ENCODE measurements at places on chromosomes 7 and 10. TPM values are rescaled to one million over a fixed set of nuclear protein-coding genes. Genes with fewer than 3 reads are reported as not detected.

Gene SHH
- 0.48 TPM for total RNA-seq

Gene PGAM2
- 1.3 TPM for total RNA-seq

Gene OR2A1
- total RNA-seq, result 0.94 TPM

GRCh38 chr7:45564485-45564884 lies 9.7 kb upstream of the ADCY1 start:
- H3K27me3 ChIP-seq, result no peaks in the 10 kb centered on the region
- DNase-seq, result no peak
- peaks cover 2% of the 10 kb centered on the region for H3K4me1 ChIP-seq
- no peak overlapping the region for H3K4me3 ChIP-seq

DNA sequence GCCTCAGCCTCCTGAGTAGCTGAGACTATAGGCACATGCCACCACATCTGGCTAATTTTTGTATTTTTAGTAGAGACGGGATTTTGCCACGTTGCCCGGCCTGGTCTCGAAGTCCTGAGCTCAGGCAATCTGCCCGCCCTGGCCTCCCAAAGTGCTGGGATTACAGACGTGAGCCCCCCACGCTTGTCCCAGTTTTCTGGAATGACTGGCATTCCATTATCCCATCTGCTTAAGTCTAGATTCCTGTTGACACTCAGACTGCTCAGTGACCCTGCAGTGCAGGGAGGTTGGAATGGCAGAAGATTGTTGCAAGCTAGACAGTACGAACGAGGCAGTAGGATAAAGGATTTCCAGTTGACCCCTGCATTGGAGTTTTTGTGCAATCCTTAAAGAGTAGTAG lies 135.1 kb upstream of the NPS start:
- H3K27ac ChIP-seq, result no peak overlapping the region
- no peak overlapping the region for H3K4me3 ChIP-seq
- H3K27me3 ChIP-seq, result no peaks in the 10 kb centered on the region
- peaks cover 15% of the 10 kb centered on the region for H3K4me1 ChIP-seq

GRCh38 chr10:33391611-33392465 lies 57.4 kb upstream of the NRP1 start:
- no peak overlapping the region for H3K4me3 ChIP-seq
- H3K27ac ChIP-seq, result no peak overlapping the region
- H3K27me3 ChIP-seq, result no peaks in the 10 kb centered on the region
- H3K36me3 ChIP-seq, result no peaks in the 10 kb centered on the region
- H3K4me1 ChIP-seq, result no peaks in the 10 kb centered on the region

GRCh38 chr10:30111340-30112022 lies 52.1 kb upstream of the JCAD start:
- DNase-seq, result no peak
- H3K27ac ChIP-seq, result no peak overlapping the region
- no peaks in the 10 kb centered on the region for H3K36me3 ChIP-seq

GRCh38 chr7:47227762-47228177 lies 354.1 kb downstream of the TNS3 start:
- H3K4me3 ChIP-seq, result no peak overlapping the region
- H3K4me1 ChIP-seq, result no peaks in the 10 kb centered on the region
- no peak overlapping the region for H3K27ac ChIP-seq

- no peak for DNase-seq
- no peak overlapping the region for H3K27ac ChIP-seq
- peaks cover 5% of the 10 kb centered on the region for H3K4me1 ChIP-seq
- no peaks in the 10 kb centered on the region for H3K27me3 ChIP-seq
- no peaks in the 10 kb centered on the region for H3K36me3 ChIP-seq
Measured at GRCh38 chr10:100904917-100905316, 7.8 kb upstream of the SLF2 start.

- no peak overlapping the region for H3K27ac ChIP-seq
- no peak overlapping the region for H3K4me3 ChIP-seq
- H3K27me3 ChIP-seq, result no peaks in the 10 kb centered on the region
- DNase-seq, result no peak
Measured at GRCh38 chr7:99072126-99072525, 71.8 kb downstream of the SMURF1 start.
